ENCODE measurements at places on chromosomes 4 and X.

DNA sequence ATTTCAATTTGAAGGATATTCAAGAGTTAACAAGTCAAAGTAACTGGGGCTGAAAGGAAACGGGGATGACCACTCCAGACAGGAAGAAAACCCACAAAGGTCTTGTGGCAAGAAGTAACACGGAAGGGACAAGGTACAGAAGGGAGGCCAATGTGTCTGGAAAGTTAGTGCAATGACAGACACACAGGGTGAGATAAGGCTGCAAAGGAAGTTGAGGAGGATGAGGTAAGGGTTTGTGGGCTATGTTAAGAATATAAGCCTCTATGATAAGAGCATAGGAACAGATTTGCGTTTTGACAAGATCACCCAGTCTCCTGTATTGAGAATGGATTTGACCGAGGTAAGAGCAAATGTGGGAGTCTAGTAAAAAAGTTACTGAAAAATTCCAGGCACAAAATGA, 21.9 kb upstream of the EMCN start:
- H3K4me3 ChIP-seq, result no peak overlapping the region
- no peaks in the 10 kb centered on the region for H3K4me1 ChIP-seq
- no peaks in the 10 kb centered on the region for H3K27me3 ChIP-seq
- no peak overlapping the region for H3K27ac ChIP-seq

GRCh38 chrX:150062292-150063137, 124.2 kb upstream of the EOLA2 start:
- DNase-seq, result no peak
- H3K27me3 ChIP-seq, result no peaks in the 10 kb centered on the region
- no peaks in the 10 kb centered on the region for H3K36me3 ChIP-seq
- no peaks in the 10 kb centered on the region for H3K4me1 ChIP-seq
- H3K4me3 ChIP-seq, result no peak overlapping the region

DNA sequence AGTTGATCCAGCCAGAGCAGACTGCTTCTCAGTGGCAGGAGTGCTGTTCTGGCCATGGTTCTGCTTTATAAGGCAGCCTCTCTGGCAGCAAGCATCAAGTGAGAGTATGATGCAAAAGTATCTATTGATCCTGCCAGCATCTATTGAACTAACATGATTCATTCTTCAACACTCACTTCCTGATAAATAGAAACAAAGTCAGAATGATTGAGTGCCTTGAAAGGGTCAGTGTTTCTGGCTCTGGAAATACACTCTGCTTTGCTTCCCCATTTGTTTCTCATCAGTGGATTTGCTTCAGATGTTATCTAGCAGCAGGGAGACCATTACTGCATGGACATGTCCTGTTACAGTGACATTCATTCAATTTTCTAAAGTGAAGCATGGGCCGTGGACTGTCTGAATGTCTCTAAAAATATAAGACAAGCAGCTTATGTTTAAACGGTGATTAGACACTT, 66.2 kb upstream of the FRAS1 start:
- no peak overlapping the region for H3K27ac ChIP-seq
- no peaks in the 10 kb centered on the region for H3K4me1 ChIP-seq
- H3K36me3 ChIP-seq, result no peaks in the 10 kb centered on the region
- no peak overlapping the region for H3K4me3 ChIP-seq
- DNase-seq, result no peak

GRCh38 chrX:43958529-43958928, 14.7 kb downstream of the NDP start:
- DNase-seq, result peak; percentile 47
- no peaks in the 10 kb centered on the region for H3K4me1 ChIP-seq
- H3K36me3 ChIP-seq, result no peaks in the 10 kb centered on the region
- H3K27me3 ChIP-seq, result no peaks in the 10 kb centered on the region
- H3K4me3 ChIP-seq, result no peak overlapping the region

GRCh38 chrX:21865436-21865835, 9.6 kb downstream of the YY2 start:
- no peak overlapping the region for H3K27ac ChIP-seq
- no peaks in the 10 kb centered on the region for H3K36me3 ChIP-seq
- H3K4me1 ChIP-seq, result no peaks in the 10 kb centered on the region
- no peak overlapping the region for H3K4me3 ChIP-seq
- DNase-seq, result no peak

GRCh38 chrX:16484338-16484737, 165.6 kb upstream of the S100G start:
- H3K27ac ChIP-seq, result no peak overlapping the region
- H3K36me3 ChIP-seq, result no peaks in the 10 kb centered on the region
- no peak for DNase-seq

GRCh38 chr4:137532869-137533236, 559 bp upstream of the PCDH18 start:
- peak overlapping the region; percentile 56 for H3K4me3 ChIP-seq
- DNase-seq, result no peak
- no peak overlapping the region for H3K27ac ChIP-seq
- H3K36me3 ChIP-seq, result no peaks in the 10 kb centered on the region
- H3K27me3 ChIP-seq, result no peaks in the 10 kb centered on the region
- no peaks in the 10 kb centered on the region for H3K4me1 ChIP-seq

GRCh38 chrX:70171624-70172023, 5.7 kb upstream of the DGAT2L6 start:
- H3K36me3 ChIP-seq, result no peaks in the 10 kb centered on the region
- H3K27me3 ChIP-seq, result no peaks in the 10 kb centered on the region
- no peaks in the 10 kb centered on the region for H3K4me1 ChIP-seq

DNA sequence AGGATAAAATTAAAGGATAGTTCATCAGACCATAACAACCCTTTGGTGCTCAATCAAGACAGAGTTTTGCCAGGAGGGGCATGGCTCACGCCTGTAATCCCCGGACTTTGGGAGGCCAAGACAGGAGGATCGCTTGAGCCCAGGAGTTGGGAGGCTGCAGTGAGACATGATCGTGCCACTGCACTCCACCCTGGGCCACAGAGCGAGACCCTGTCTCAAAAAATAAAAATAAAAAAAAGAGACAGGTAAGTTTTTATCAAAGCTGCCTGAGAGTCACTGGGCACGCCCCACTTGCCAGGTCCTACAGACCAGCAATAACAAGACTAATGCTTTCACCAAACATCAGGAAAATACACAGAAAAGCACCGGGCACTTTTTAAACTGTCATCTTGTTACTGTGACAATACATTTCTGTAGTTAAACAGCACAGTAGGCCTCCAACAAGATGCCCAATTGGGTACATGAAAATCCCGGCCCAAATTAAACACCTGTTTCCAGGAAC, 765 bp downstream of the CFAP97 start:
- H3K36me3 ChIP-seq, result no peaks in the 10 kb centered on the region
- peak overlapping the region; percentile 93 for H3K27ac ChIP-seq
- H3K4me1 ChIP-seq, result peaks cover 30% of the 10 kb centered on the region
- H3K4me3 ChIP-seq, result peak overlapping the region; percentile 62
- no peaks in the 10 kb centered on the region for H3K27me3 ChIP-seq
- no peak for DNase-seq

DNA sequence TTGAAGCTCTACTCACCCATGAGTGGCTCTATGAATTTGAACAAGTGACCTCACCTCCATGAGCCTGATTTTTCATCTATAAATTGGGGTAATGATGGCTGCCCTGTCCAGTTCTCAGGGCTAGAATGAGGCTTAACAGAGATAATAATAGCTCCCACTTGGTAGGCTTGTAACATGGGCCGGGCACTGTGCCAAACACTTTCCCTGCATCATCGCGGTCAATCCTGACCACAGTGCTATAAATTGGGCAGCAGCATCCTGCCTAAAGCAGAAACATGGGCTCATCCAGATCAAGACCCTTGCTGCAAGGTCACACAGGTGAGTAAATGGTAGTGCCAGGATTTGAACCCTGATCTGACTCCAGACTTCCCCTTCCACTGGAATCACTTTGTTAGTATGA, 12.8 kb downstream of the APLN start:
- H3K4me1 ChIP-seq, result no peaks in the 10 kb centered on the region
- no peak overlapping the region for H3K4me3 ChIP-seq
- DNase-seq, result no peak
- no peak overlapping the region for H3K27ac ChIP-seq
- no peaks in the 10 kb centered on the region for H3K27me3 ChIP-seq

DNA sequence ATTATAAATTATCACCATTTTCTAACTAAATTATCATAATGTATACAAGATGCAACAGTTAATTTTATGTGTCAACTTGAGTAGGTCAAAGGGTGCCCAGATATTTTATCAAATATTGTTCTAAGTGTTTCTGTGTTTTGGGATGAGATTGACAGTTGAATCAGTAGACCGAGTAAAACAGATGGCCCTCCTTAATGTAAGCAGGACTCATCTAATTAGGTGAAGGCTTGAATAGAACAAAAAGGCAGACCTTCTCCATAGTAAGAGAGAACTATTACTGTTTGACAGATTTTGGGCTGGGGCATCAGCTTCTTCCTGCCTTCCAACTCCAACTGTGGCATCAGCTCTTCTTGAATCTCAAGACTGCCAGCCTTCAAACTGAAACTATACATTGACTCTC, 185.8 kb downstream of the TRAM1L1 start:
- no peak for DNase-seq
- H3K4me3 ChIP-seq, result no peak overlapping the region
- H3K4me1 ChIP-seq, result no peaks in the 10 kb centered on the region
- H3K36me3 ChIP-seq, result no peaks in the 10 kb centered on the region

GRCh38 chr4:129046055-129046959, 47.0 kb downstream of the SCLT1 start:
- no peaks in the 10 kb centered on the region for H3K4me1 ChIP-seq
- H3K27me3 ChIP-seq, result no peaks in the 10 kb centered on the region
- DNase-seq, result no peak
- no peaks in the 10 kb centered on the region for H3K36me3 ChIP-seq

DNA sequence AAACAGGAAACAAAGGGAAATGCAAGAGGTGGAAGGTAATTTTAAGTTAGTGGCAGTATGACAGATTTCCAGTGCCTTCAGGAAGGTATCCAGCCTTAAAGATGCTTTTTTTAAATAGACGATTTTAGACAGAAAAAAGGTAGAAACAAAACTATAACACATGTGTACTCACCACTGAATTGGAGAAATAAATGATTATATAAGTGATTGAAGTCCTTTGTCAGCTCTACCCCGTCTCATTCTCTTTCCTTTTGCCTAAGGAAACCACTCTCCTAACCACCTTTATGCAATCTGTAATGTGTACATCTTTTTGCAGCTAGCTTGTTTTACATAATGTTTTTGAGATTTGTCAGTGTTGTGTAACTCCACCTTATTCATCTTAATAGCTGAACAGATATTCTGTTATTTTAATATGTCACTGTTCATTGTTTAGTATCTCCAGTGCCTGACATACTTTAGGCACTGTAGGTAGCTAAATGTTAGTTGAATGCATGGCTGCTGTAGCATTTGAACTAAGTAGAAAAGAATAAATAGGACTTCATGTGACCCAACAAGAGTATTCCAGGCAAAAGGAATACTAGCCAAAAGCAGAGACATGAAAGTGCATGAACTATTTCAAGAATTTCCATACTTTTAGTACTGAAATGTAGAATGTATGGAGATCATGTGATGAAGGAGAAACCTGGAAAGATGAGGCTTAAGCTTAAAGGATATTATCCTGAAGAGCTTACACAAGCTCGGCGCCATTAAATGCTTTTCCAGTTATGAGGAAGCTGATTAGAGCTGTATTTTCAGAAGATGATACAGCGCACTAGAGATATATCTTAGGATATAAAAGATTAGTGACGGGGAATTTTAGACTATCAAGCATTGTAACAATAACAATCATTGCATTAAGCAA, 865 bp downstream of the FAM200B start:
- H3K27ac ChIP-seq, result peak overlapping the region; percentile 88
- peaks cover 20% of the 10 kb centered on the region for H3K4me1 ChIP-seq
- no peaks in the 10 kb centered on the region for H3K36me3 ChIP-seq
- H3K27me3 ChIP-seq, result no peaks in the 10 kb centered on the region
- DNase-seq, result no peak

- no peaks in the 10 kb centered on the region for H3K4me1 ChIP-seq
- H3K36me3 ChIP-seq, result no peaks in the 10 kb centered on the region
- no peaks in the 10 kb centered on the region for H3K27me3 ChIP-seq
- H3K27ac ChIP-seq, result no peak overlapping the region
Measured at GRCh38 chr4:74768857-74769525, 25.3 kb downstream of the BTC start.

GRCh38 chrX:16953606-16954211, 7.3 kb downstream of the REPS2 start:
- H3K4me3 ChIP-seq, result no peak overlapping the region
- DNase-seq, result no peak
- no peaks in the 10 kb centered on the region for H3K4me1 ChIP-seq
- H3K27me3 ChIP-seq, result no peaks in the 10 kb centered on the region

DNA sequence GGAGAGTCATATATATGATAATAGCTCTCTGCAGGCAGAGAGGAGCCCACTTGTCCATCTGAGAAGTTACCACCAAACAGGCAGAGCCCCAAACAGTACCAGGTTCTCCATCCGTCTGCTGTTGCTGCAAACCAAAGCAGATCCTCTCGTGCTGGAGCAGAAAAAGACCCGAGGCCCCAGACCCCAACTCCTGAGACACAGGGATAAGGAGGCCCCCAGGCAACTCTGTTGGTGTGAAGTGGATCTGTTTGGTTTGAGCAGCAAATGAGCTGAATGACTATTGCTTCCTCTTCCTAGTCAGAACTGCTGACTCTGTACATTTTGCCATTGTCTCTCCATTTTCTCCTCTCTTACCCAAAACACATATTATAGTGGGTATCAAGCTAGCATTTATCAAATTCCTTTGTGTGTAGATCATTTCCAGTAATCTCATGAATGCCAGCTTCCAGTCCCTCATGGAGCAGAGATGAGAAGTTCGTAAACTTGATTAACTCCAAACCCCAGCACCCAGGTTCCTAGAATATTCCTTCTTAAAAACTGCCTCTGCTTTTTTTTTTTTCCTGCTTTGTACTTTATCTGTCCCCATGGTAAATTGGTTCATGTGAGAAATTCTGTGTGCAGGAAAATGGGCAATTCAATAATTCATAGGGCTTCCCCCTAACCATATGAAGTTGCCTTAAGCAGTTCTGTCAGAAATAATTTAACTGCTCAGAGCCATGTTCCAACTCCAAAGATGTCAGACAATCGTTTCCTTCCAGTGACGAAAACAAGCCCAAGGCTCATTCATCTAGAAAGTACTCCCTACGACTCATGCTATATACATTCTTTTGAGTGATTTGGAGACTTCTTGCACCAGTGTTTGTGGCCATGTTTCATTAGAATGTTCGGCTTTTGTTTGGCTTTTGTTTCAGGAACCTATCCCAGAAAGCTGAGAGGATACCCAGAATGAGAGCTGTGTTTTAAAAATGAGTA, 98.6 kb upstream of the ATXN3L start:
- H3K27me3 ChIP-seq, result no peaks in the 10 kb centered on the region
- no peak for DNase-seq
- no peaks in the 10 kb centered on the region for H3K4me1 ChIP-seq
- H3K27ac ChIP-seq, result no peak overlapping the region
- no peaks in the 10 kb centered on the region for H3K36me3 ChIP-seq
- H3K4me3 ChIP-seq, result no peak overlapping the region

DNA sequence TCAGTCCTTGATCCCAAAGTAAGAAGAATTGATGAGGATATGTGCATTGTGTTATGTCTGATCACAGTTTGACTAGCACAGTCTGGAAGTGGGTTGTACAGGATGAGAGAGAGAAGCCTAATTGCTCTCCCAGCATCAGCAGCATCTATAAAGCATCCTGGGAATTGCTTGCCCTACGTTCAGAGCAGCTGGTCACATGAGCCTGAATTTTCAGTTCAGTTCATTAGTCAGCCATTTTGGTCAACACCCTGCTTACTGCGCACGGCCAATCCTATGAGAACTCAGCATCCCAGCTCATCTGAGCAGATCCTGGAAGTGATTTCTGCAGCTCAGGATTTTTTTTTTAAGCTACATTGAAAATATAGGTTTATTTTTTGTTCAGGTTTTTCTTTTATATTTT, at the start of gene RUFY3:
Gene RUFY3 (plus strand): TSS at position 218 of the 400 bp plus-strand sequence. CDS start 610 bp downstream, outside the sequence.
- H3K27ac ChIP-seq, result no peak within 1 kb of the TSS
- H3K4me1 ChIP-seq, result peaks cover 17% of the 10 kb centered on the region

Measured in CD8-positive, alpha-beta memory T cell (primary cell).